ENCODE measurements at places on chromosomes 3 and 15. TPM values are rescaled to one million over a fixed set of nuclear protein-coding genes. Genes with fewer than 3 reads are reported as not detected.
A peak's percentile ranks its signal among the peaks of the same experiment; 100 is the strongest.

- no peak for DNase-seq
Measured at GRCh38 chr3:115388811-115389210, 234.5 kb upstream of the GAP43 start.

- DNase-seq: no peak
Measured at GRCh38 chr3:55440104-55440708, 46.9 kb downstream of the WNT5A start.

DNA sequence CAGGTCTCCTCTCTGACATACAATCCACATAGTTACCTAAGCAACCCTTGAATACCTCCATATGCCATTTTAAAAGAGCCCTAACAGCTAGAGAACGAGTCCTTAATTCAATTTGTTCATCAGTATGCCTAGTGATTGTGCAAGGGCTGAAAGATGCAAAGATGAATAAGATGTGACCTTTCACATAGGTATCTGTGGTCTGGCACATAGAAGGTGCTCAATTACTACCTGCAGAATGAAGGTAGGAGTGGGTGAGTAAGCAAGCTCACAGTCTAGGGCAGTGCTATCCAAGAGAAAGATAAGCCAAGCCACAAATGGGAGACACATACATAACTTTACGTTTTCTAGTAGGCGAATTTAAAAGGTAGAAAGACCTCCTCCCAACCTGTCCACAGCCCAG lies 157.9 kb downstream of the OSBPL10 start:
- DNase-seq: no peak

DNA sequence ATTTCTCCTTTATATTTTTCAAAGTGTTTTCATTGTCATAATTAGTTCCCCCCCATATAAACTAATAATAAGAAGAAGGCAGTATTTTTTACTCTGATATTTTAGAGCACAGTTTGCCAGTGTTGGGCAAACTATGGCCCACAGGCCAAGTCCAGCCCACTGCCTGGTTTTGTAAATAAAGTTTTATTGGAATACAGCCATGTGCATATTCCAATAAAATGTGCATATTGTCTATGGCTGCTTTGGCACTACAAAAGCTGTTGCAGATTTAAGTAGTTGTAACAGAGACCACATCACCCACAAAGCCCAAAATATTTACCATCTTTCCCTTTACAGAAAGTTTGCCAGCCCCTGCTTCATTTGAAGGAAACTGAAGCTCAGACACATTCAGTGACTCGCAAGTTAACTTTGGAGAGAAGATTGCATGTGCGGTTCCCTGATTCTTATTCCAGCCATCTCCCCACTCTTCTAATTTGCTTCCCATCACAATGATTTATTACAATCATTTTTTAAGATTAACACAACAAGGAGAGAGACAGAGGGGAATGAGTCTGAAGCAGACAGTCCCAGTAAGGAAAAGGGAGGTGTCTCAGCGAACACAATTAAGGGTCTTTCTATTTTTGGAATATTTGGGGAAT lies 48.9 kb downstream of the RFTN1 start:
- no peak for DNase-seq

DNA sequence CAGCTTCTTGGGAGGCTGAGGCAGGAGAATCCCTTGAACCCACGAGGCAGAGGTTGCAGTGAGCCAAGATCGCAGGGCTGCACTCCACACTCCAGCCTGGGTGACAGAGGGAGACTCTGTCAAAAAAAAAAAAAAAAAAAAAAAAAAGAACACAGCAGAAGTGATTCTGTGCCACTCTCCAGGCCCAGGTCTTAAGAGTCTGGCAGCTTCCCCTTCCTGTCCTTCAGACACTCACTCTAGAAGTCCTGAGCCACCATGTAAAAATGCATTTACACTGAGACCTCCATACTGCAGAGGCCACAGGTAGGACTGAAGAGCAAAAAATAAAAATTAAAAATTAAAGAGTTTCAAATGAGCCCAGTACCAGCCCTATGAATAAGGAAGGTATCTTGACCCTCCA lies 11.8 kb upstream of the CDV3 start:
- no peak for DNase-seq

The TRAIP gene
- total RNA-seq: 22.9 TPM

GRCh38 chr3:72982609-72983366 lies 13.8 kb upstream of the PPP4R2 start:
- no peak for DNase-seq

DNA sequence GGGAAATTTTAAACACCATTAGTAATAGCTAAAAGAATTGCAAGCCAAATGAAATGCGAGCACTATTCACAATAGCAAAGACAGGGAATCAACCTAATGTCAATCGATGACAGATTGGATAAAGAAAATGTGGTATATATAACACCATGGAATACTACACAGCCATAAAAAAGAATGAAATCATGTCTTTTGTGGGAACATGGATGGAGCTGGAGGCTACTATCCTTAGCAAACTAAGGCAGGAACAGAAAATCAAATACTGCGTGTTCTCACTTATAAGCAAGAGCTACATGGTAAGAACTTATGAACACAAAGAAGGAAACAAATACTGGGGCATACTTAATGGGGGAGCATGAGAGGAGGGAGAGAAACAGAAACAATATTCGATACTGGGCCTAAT lies 85.2 kb downstream of the FMN1 start:
- no peak for DNase-seq

The TEX55 gene
- total RNA-seq: not detected

The RETNLB gene
- not detected for total RNA-seq

The LIPH gene
- not detected for total RNA-seq

DNA sequence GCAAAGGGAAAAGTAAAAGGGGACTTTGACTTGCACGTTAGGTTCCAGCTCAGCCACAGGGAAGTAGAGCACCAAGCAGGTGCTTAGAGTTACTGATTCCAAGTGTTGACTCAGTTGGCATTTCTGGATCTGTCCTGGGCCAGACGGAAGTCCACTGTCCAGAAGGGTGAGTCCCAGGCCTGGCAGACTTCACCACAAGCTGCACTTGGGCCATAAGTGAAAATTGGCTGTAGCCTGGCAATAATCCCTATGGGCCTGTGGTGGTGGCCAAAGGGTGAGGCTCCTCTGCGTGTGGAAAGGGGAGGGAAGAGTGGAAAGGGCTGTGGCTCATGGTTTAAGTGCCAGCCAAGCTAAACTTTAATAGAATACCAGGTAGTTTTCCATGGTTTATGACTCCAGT lies 121.5 kb downstream of the DTWD1 start:
- DNase-seq: no peak

The SAMMSON gene
- not detected for total RNA-seq

GRCh38 chr3:55668359-55668758 lies 181.3 kb upstream of the WNT5A start:
- DNase-seq: no peak

GRCh38 chr3:168952551-168952950 lies 711.0 kb downstream of the MECOM start:
- no peak for DNase-seq

DNA sequence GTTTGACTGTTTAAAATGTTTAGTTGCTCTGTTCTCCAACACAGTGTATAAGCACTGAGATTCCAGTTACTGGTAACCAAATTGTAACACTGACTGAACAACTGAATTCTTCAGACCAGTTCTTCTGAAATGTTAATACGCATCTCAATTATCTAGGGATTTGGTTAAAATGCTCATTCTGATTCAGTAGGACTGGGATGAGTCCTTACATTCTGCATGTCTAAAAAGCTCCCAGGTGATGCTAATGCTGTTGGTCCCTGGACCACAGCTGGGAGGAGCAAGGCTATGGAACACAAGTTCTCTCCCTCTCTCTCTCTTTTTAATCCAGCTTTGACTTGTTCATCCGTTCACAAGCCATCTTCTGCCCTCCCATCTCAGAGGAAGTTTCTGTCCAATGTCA lies 380.3 kb downstream of the MAGI1 start:
- DNase-seq: no peak

GRCh38 chr15:85718271-85718971 lies 76.3 kb downstream of the KLHL25 start:
- no peak for DNase-seq

DNA sequence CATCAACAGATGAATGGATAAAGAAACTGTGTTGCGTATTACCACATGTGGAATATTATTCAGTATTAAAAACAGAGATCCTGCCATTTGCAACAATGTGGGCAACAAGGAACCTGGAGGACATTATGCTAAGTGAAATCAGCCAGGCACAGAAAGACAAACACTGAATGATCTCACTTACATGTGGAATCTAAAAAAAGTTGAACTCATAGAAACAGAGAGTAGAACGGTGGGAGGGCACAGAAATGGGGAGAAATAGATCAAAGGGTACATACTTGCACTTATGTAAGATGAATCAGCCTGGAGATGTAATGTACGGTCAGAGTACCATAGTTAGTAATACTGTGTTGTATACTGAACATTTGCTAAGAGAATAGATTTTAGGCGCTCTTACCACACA lies 29.8 kb upstream of the MUC13 start:
- DNase-seq: no peak

DNA sequence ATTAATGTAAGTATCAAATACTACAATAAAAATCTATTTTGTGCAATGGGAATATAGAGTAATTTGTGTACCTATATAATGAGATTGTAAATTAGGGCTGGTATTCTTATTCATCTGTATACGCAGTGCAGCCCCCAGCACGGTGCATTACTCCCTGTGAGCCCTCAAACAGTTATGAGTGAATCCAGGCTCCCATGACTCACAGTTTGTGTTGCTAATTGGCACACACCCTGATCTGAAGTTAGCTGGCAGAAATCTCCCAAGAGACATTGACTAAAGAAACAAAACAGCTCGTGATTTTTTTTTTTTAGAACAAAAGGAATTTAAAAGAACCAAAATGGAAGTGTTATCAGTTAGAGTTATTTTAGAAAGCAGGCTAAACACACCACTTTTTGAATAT lies 15.7 kb downstream of the GK5 start:
- DNase-seq: no peak

DNA sequence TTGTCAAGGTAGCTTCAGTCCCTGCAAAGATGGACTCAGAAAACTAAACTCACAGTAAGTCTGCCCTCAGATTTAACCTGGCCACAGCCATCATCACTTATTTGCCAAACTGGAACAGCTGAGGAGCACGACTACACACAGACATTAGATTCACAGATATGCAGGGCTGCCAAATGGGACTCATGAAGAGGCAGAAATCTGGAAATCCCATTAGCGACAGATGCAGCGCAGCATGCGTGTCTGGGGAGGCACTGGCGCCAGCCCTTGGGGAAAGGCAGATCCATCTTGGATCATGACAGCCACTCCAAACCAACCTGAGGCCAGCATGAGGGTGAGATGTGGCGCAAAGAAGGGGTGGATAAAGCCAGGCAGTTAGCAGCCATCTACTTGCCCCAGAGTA lies 160.7 kb upstream of the TSC22D2 start:
- no peak for DNase-seq

The PLXND1 gene
- 12.1 TPM for total RNA-seq

The DAZL gene
- 0.27 TPM for total RNA-seq

DNA sequence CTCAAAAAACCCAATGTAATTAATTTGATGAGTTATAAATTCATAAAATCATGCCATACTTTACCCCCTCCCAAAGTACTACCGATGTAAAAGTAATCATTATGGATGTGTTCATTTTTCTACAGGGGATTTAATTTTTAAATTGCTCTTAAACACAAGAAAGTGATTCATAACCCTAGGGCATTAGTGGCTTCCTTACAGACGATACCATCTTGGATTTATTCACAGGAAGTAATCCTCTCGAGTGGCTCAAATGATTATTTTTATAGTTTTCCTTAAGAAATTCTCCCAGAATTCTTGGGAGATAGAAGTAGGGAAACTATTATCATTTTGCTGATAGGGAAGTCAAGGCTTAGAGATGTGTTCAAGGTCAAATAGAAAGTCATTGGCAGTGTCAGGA lies 80.9 kb downstream of the PEX5L start:
- DNase-seq: no peak

GRCh38 chr15:67779549-67780111 lies 45.7 kb upstream of the SKOR1 start:
- DNase-seq: no peak

The ADAMTS17 gene
- 1.9 TPM for total RNA-seq

DNA sequence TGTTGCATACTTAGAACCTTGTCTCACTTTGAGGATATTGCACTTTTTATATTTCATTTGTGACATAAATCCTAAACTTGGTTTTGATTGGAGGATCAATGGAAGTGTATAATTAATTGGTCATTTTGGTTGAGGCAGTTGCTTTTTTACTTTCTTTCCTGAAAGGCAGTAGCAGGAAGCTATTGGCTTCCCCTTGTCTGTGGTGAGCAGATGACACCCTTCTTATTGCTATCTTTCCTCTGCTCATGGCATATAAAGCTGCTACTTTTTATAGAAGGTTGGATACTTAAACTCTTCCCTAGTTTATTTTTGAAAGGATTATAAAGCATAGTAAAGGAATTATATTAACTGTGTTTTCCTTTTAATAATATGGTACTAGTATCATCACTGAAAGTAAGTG lies 28.6 kb downstream of the FAM98B start:
- DNase-seq: no peak

DNA sequence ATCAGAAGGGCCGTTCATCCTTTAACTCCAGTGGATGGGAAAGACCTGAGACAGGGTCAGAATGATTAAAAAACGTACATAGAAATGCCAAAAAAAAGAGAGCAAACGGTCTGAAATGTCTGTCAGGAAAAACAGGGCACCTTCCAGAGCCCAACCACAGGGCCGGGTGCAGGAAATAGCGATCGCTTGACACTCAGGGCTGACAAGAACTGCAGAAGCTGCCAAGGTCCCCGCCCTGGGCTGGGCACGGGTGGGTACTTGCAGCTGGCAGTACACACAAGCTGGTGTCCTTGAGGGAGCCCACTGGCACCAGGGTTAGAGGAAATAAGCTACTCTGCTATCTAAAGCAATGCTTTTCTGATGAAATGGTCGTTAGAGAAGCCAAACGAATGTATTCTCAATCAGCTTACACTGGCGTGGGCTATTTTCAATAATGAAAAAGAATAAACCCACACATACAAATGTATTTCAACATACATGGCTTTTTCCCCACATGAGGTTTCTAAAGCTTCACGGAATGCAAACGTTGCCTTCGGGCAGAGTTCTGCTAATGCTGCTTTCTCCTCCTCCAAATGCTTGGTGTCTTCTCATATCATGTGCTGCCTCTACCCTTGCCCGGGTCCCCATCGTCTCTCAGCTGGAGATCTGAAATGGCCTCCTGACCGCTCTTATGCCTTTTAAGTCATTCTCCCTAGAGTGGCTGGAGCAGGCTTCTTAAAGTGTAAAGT lies 15.6 kb downstream of the FRMD4B start:
- DNase-seq: peak; percentile 20

DNA sequence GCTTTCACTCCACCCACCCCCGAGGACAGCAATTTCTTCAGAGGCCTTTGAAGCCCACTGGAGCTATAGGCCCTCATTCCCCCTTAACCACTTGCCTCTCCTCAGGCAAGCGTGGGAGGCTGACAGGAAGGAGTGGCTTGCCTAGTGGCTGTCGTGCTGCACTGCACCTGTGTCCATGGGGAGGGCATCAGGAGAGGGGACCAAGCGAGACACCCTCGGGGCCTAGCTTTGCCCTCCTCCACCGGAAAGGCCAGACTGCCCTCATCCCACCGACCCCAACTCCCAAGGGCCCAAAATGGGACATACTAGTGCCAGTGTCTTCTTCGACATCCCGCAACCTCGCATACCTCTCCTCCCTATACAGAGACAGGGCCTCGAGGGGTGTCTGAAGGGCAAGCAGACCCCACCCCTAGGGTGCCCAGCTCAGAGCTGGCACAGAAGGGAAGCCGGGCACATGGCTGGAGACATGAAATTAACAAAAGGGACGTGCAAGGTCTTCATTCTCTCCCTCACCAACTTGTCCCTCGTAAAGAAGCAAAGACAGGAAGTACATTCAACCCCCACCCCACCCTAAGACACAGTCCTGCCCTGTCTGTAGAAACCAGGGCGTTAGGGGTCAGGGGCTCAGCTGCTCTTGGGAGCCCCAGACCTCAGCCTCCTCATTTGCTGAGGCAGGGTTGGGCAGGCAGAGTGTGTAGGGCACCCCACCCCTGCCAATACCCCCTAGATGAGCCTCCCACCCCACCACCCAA lies 24.3 kb downstream of the VIPR1 start:
- DNase-seq: peak; percentile 10

The PROK2 gene
- 0.28 TPM for total RNA-seq
